ENCODE measurements at places on chromosomes 3 and 15.

DNA sequence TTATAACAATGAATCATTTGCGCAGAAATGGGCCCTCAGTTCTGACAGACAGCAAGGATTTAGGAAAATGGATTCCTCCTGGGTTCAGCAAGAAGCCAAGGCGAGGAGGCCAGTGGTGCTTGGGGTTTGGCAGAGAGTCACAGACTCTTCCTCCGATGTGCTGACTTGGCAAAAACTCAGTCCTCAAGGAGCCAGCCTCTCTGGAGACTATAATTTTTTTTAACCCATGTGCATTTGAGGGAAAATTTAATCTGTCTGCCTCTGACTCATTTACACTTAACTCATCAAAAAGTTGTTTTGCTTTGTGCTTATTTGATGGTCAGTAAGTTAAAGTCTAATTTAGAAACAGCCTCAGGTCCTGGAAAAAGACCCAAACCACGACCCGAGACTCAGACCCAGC, 34.2 kb upstream of the SLC24A5 start:
- DNase-seq, result no peak

- no peak for DNase-seq
Observed at GRCh38 chr3:28905798-28906197, 375.1 kb upstream of the RBMS3 start.

DNA sequence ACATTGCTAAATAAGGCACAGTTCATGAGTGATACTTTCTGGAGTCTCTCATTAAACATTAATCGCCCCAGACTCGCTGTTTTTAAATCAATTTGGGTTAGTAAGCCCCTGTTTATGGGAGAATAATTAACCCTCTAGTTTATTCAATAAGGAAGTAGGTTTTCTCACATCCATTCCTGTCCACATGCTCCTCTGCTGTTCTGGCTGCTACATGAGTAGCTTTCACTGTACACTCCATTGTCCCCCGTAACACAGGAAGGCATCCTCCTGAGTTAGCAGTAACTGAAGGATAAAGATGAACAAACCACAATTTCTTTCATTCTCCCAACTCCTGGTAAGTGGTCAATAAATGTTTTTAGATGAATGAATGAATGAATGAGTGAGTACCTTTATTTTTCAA, 378.5 kb downstream of the DIPK2A start:
- no peak for DNase-seq

DNA sequence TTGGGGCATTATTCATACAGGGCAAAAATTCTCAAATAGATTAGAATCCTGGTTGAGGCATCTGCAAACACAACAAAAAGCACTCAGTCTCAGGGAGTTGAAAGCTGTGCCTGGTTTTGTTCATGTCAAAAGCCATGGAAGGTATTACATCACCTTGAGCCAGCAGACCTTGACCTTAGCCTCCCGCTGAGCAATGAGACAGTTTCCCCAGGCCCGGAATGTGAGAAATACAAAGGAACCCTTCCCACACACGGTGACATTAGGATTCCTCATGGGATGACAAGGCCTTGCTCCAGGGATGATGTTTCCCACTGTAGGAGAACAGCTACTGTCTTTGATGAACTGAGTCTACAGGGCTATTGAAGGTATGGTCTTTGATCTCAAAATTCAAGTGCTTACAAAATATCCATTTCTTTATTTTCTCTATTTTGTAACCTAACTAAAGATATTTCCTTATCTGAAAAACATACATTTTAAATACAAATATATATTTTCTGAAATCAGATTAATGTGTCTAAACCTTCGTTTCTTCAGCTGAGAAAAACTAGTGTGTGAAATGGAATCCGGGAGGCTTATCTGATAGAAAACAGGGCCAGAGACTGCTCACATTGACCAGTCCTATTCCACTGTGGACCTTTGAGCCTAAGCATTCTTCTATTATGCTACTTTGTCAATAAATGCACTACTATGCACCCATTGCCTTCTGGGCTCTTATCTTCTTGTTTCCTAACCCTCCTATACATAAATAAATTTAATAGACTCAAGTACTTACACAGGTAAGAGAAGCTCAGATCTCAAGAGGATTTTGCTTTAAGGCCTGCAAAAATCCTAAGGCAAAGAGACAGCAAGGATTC, 298.2 kb downstream of the KBTBD8 start:
- DNase-seq, result no peak

GRCh38 chr3:53707222-53707621, 139.0 kb downstream of the CHDH start:
- no peak for DNase-seq

DNA sequence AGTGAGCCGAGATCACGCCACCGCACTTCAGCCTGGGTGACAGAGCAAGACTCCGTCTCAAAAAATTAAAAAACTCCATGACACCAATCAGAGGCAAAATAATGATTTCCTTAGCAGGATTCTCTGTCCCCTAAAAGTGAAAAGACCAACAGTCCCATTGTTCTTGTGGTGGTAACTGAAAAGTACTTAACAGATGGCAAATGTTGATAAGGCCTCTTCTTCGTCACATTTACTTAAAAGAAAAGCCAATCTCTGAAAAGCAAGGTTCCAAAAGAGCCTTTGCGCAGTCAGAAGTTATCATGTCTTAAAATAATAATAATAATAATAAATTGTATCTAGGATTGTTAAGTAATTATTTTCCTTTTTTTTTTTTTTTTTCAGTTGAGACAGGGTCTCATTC, 56.0 kb upstream of the TASOR start:
- DNase-seq, result no peak

DNA sequence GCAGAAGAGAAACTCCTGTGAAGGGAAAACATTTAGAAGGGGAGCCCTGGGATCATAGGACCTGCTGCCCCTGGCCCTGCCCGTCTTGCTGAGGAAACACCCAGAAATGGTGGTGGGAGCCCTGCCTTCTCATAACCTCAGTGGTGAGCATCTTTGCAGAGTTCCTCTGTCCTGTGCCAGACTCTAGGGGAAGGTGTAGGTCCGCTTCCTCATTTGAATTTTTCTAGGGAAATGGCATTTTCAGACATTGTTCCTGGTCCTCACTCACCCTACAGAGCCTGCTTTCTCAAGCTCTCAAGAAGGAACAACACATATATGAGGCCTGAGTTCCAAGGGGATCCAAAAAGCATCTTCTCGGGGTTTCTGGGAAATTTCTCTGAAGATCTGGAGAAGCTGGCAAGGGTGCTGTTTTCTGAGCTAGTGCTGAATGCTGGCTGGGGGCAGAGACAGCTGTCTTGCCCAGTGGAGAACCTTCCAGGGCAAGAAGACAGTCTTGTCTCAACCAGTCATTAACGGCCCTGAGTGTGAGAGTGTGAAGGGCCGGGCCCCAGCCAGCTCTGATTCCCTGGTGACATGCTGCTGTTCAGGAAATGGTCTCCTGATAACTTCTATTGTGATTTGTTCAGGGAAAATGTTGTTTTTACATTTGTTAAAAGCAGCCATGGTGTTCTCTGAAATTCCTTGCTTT, 283.1 kb upstream of the LRRFIP2 start:
- no peak for DNase-seq

DNA sequence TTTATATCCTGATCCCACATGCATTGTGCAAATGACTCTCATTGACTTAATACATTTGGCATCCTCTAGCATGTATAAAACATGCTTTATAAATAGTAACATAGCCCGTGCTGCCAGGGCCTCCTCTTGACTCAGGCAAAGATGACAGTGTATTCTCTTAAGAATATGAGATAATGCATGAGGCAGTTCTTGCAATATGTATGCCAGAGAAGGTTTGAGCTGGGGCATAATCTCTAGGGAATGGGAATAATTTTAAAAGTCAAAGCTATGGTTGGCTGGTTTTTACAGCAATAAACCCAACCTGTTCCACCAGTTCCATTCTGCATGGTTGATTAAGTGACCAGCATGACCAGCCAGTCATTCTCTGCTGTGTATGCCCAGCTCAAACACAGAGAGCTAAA, 179.0 kb upstream of the PFN2 start:
- peak; percentile 24 for DNase-seq

- peak; percentile 58 for DNase-seq
Observed at GRCh38 chr15:70512772-70513362, 250.5 kb downstream of the UACA start.

DNA sequence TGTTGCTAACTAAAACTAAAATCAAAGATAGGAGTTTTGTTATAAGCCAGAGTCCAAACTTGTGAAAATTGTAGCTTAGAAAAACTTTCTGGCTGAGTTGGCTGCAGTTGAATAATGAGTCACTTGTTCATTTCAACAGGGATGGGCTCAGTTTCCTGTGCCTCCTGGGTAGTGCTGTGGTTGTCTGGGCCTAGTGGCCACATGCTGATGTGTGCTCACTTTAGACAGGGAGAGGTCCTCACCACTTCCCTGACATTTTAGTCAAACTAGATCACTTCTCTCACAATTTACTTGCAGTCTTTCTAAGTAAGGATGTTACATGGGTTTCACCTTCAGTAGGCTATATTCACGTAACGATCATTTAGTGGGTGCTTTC, 6.3 kb upstream of the UBE2Q2 start:
- DNase-seq, result no peak

- no peak for DNase-seq
Observed at GRCh38 chr3:35437381-35437780, 201.9 kb upstream of the ARPP21 start.

DNA sequence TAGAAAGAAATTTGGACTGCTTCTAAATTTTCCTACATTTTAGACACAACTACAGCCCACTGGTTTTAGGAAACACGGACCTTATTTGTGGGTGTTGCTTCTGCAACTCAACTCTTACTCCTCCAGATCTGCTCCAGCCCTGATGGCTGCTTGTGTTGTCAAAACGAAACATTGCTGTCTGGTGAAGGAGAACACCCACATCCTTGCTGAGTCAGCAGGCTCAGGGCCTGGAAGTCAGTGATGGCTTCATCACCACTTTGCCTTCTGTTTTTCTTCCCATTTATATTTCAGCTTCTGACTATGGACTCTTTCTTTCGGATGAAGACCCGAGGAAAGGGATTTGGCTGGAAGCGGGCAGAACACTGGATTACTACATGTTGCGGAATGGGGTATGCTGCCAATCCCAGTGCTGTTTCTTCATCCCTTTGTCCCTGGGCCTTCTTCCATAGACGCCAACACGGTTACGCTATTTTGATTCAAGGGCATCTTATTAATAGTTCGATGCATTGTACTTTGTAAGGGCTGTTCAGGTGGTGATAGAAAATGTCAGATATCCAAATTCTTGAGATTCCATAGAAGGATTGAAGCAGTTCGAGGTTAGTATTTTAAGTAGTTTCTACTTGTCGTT, 392.6 kb upstream of the TPM1 start:
- no peak for DNase-seq

- no peak for DNase-seq
Observed at GRCh38 chr3:183486472-183486871, 58.1 kb upstream of the MCF2L2 start.

DNA sequence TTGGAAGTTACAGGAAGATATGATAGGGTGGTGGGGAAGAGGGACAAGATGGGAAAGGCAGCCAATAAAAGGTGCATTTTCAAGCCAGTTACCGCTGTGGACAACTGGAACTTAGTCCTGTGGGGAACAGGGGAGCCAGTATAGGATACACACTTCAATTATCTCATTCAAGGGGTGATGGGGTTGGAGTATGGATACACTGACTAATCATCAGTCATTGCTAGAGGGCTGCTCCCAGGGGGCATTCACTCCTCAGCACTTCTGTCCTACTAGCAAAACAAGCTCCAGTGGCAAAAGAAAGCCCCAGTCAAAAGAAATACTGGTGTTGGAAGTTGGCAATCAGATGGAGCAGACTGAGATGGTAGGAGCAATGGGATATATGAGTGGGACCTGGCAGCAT, 183.4 kb upstream of the GADL1 start:
- no peak for DNase-seq

- no peak for DNase-seq
Observed at GRCh38 chr15:68997930-68998777, 16.3 kb upstream of the NOX5 start.

GRCh38 chr3:50436114-50436674, 67.2 kb downstream of the CACNA2D2 start:
- no peak for DNase-seq

DNA sequence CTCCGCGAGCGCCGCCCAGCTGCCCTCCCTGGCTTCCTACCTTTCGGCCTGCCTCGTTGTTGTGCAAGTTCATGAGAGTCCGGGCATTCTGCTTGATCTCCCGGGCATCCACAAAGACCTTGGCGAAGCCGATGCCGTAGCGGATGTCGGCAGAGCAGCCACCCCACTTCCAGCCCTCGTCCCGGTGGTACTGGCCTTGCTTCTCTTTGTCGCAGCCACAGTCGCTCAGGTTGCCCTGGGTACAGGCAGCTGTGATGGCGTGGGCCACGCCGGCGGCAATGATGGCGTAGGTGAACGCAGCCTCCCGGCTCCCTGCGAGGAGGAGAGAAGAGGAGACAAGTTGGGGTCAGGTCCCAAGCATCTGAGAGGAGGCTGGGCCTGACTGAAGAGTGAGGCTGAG, 25.4 kb downstream of the WNT7A start:
- no peak for DNase-seq

DNA sequence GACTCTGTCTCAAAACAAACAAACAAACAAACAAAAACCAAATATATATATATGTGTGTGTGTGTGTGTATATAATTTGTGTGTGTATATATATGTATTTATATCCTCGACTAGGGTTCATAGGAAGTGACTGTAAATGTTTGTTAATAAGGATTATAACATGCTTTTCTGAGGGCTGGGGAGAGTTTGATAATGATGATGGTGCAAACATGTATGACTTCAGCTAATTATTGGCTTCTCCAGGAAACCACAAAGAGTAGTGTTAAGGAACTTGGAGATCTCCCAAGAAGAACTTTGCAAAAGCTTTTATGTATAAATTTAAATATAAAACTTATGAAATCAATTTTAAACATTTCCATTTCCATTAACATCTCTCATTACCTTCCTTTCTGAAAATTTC, 3.9 kb upstream of the OPA1 start:
- DNase-seq, result no peak

Measured in NCI-H2171 treated with DMSO at 0.1 percent for 48 hours (cell line).